ENCODE measurements at places on chromosomes 7 and 10. TPM values are rescaled to one million over a fixed set of nuclear protein-coding genes. Genes with fewer than 3 reads are reported as not detected.

GRCh38 chr7:45088821-45089340 is at the start of gene NACAD:
NACAD (minus strand) TSS chr7:45088969; CDS start chr7:45088894, 75 bp downstream.
- peak; percentile 22 for DNase-seq

- no peak for DNase-seq
Measured at GRCh38 chr10:118407777-118408176, 65.7 kb upstream of the FAM204A start.

- no peak for DNase-seq
Measured at GRCh38 chr7:38507384-38507783, 123.8 kb downstream of the AMPH start.

DNA sequence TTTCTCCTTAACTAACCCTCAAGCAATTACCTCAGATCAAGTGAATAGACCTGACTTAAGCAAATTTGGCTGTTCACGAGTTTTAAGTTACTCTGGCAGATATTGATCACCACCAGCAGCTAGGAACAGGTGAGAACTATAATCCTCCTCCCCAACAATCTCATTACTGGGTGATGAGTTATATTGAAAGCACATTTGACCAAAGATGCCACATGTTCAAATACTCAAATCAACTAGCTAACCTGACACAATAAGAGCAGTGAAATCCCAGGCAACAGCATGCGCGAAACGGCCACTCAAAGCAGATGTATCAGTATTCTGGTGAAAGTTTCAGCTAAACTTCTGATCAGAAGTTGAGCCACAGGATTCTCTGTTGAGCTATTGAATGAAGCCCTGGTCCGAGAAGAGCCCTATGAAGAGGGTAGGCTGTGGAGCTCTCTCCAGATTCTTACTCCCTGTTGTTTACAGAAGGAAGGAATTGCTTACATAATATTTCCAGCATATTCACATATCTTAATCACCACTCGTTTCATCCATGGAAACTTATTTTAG is 52.6 kb downstream of the CAV1 start:
- no peak for DNase-seq

- DNase-seq: peak; percentile 62
Measured at GRCh38 chr10:120741396-120741795, 109.8 kb upstream of the WDR11 start.

DNA sequence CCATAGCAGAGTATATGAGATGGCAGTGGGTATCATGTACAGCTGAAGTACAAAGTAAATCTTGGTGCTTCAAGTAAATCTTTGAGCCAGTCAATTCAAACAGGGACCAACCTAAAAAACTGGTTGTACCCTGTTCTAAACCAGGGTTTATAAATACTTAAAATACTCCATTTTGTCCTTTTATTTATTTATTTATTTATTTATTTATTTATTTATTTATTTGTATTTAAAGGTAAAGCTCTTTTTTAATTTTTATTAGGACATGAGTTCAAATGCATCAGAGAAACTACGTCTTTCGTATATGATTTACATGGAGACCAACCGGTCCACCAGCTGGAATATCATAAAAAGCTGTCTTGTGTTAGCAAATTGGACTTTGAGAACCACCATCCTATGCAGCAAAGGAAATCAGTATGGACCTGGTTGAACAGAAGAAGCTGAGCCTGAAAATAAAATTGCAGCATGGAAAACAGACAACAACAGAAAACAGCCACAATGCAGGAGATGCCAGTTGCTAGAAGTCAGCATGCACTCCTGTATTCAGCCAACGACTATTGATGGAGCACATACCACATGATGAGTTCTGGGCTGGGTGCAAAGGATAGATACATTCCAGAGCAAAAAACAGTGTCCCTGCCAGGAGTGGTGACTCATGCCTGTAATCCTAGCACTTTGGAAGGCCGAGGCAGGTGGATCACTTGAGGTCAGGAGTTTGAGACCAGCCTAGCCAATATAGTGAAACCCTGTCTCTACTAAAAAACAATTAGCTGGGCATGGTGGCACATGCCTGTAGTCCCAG is 60.0 kb downstream of the PLXNA4 start:
- no peak for DNase-seq

DNA sequence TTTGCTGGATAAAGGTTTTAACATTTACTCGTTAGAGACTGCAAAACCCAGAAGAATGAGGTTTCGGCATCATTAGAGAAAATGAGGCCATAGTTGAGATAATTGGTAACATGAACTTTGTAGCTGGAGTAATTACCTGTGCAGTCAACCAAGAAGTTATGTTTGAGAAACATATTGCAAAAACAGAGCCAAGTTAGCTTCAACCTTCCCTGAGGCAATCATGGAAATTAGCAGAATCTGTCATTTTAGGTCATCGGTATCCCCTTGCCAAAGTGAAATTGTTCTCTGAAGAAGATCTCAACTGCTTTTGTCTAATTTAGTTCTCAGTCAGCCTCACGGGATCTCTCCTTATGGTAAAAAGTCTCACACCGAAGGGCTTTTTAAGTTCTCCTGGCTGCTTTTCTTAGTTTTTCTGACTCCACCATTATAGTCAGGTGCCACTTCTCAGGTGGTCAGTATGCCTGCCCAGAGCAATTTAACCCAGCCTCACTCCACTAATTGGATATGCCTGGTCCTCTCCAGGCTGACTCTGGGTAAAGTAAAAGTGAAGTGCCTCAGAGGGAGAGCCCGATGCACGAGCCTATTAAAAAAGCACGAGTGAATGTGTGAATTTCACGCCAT is 52.5 kb downstream of the NRCAM start:
- no peak for DNase-seq

DNA sequence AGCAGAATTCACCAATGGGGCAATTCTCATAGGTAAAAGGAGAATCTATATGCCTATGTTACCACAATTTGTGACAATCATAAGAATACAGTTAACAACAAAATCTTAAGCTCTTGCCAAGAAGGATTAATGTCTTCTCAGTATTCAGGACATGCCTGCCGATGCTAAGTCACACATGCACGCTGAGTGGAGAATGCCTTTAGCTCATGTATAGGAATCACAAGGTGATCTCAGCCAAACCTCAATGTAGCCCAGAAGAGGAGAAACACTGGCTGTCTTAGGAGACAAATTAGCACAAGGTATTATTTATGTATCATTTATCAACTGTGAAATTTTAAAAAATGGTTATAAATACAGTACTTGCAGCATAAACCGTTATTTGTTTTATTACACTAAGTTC is 2.7 kb downstream of the HTR7 start:
- DNase-seq: no peak

DNA sequence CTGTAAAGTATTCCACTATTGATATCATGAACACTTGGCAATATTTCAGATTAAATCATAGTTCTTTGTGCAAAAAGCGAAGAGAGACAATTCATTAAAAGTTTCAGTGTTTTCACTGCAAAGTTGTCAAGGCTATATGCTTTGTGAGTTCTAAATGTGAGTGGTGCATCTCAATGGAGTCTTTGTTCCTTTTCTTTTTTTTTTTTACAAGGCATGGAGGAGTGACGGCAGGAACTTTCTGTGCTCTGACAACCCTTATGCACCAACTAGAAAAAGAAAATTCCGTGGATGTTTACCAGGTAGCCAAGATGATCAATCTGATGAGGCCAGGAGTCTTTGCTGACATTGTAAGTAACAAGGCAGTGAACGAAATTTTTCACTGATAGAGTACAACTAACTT is 84.5 kb downstream of the AASS start:
- DNase-seq: no peak

DNA sequence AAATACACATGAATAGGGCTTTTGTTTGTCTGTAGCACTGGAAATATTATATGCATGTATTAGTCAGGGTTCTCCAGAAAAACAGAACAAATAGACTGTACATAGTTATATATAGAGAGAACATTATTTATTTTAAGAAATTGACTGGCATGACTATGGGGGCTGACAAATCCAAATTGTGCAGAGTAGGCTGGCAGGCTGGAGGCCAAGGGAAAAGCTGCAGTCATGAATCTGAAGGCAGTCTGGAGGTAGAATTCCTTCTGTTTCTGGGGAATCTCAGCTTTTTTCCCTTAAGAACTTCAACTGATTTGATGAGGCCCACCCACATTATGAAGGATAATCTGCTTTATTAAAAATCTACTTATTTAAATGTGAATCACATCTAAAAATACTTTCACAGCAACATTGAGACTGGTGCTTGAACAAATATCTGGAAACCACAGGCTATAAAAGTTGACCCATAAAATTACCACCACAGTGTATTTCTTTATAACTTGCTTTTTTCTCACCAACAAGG is 344.2 kb upstream of the KIAA1217 start:
- no peak for DNase-seq

DNA sequence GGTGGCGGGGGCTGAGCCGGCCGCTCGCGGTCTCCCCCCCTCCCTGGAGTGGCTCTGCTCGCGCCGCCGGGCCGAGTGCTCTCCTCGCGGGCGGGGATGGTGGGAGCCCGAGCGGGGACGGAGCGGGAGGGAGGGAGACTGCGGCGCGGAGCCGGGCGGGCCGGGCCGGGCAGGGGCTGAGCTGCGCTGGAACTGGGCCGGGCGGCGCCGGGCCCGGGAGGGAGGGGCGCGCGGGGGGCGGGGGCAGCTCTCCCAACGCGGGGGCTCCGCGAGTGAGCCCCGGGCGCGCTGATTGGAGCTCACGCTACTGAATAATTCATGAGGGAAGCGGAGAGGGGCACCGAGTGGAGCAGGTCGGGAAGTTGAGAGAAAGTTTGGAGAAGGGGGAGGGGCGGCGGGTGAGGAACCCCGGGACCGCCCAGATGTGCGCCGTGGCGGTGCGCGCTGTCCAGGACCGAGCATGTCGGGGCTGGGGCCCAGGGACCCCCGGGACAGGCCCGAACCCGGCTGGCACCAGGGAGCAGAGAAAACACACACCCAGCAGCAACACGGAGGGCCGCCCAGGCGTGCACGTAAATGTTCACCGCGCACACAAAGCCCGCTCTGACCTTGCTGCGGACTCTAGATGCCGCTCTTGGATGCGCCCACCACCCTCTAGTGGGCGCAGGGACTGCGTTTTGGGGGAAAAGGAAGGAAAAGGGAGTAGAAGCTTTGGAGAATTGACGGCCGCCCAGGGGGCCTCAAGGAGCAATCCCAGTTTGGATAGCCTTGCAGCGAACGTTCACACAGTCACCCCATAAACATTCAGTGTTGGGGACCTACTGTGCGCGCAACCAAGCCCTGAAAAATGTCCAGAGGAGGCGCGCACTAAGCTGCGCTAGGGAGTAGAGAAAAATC is at the start of gene EPHB4:
Gene EPHB4 (minus strand): TSS at position 194 of the 897 bp plus-strand sequence. CDS start 493 bp downstream, outside the sequence.
- peak; percentile 80 for DNase-seq

DNA sequence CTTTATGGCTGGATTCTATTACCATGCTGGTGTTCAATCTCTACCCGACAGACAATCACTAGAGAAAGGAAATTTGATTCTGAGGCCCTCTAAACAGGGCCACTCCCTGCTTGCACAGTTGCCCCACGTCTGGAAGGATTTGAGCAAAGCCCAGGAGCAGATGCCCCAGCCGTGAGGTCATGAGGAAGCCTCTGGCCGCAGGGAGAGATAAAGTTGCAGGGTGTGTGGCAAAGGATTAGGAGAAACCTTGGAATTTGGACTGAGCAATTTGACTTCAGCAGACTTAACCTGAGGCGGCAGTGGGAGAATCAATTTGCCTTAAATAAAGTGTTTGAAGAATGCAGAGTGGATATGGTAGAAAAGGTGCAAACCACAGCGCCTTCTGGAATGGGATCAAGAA is 40.2 kb upstream of the KLF6 start:
- DNase-seq: no peak

DNA sequence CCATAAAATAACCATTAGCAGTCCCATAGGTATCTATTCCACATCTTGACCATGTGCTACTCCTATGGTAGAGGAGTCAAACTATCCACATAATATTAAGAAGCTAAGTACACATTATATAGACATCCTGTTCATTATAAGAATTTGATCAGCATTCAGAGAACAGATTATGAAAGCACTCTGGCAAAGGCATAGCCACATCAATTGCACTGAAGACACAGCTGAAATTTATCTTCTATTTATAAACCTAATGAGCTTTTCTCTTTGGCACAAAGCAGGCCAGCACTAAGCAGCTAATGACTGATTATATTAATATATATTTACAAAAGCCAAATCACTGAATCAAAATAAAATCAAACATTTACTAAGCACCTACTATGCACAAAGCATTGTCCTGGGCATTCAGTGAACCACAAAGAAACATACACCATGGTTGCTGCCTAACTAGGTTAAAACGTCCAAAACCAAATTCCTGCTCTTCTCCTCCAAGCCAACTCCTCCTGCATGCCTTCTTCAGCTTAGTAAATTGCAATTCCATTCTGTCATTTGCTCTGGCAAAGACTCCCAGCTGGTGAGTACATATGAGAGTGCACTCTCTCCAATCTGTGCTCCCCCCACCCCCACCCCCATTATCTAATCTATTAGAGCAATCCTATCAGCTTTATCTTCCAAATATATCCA is 122.6 kb upstream of the ASAH2 start:
- DNase-seq: no peak

GRCh38 chr10:29804025-29804852 is 169.5 kb upstream of the SVIL start:
- peak; percentile 77 for DNase-seq

DNA sequence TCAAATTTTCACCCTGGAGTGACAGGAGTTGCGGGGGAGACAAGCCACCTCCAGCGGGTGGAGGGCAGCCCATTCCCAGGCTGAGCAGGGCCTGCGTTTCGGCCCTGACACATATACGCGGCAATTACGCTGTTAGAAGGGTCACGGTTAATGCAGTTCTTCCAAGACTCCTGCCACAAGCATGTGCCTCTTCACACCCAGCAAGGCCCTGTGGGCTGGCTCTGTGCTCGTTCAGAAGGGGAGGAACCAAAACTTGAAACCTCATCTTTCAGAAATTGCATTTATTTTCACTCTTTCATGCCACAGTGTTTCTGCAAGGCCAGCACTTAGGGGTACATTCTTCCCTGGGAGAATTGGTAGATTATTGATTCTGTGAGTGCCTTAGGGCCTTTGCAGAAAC is 24.7 kb downstream of the LRMDA start:
- DNase-seq: no peak

DNA sequence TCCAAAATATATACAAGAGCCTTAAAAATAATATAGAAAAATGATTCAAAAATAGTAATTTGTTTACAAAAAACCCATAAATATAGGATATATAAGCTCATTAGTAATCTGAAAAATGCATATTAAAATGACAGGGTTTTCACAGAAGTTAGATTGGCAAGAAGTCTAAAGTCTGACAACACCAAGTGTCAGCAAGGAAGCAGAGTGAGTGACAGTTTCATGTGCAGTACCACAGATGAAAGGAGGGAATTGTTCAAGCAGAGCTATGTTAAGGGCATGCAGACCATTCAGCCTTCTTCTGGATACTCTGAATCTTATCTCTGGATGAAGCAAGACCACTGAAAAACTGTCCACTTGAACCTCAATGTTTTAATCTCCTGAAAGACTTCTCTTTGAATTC is 55.9 kb downstream of the ZNF248 start:
- no peak for DNase-seq

The TSPAN15 gene
- 12.8 TPM for total RNA-seq

The HOXA3 gene
- total RNA-seq: 1.8 TPM

The HOXA9 gene
- total RNA-seq: 0.63 TPM

The KLF14 gene
- total RNA-seq: not detected

The FKBP6 gene
- total RNA-seq: not detected

The C7orf33 gene
- not detected for total RNA-seq

The GCK gene
- total RNA-seq: not detected

The AGR2 gene
- 23.9 TPM for total RNA-seq

The PSMG3 gene
- total RNA-seq: 65.6 TPM

The CFAP70 gene
- 9.9 TPM for total RNA-seq

The PDE1C gene
- 4.0 TPM for total RNA-seq
